ENCODE measurements at places on chromosomes 1 and 21.

DNA sequence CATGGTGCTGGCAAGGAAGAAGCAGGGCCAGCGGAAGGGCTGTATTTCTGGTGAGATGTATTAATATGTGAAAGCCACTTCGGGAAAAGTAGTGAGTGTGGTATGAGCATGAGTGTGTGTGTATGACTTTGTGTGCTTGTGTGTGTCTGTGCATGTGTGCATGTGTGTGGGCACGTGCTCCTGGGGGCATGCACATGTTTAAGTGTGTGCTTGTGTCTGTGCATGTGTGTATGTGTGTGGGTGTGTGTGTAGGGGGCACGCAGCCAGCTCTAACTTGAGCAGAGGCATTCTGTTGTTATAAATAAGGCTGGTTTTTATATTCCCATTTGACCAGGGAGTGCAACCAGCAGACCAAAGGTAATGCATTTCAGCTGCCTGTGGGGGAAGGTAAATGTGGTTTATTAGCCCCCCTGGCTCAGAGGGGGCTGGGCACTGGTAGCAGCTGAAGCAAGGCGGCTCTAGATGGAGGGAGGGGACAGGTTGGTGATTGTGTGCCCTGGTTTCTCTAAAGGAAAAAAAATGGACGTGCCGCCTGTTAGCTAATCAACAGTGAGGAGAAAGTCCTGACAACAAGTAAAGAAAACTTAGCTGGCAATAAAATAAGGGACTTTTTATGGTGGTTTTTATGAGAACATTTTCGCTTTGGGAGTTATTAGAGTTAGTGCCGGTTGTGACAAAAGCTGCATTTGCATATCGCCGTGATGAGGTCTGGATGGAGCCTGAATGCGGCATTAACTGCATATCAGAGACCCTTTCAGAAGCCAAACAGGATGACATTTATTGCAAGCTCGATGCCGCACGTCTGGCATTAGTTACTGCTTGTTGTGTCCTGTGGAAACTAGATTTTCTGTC, 180.1 kb downstream of the CAMTA1 start:
- DNase-seq, result no peak

- DNase-seq, result peak; percentile 62
These were observed 54.7 kb downstream of the MEF2D start for GRCh38 chr1:156445789-156446263.

DNA sequence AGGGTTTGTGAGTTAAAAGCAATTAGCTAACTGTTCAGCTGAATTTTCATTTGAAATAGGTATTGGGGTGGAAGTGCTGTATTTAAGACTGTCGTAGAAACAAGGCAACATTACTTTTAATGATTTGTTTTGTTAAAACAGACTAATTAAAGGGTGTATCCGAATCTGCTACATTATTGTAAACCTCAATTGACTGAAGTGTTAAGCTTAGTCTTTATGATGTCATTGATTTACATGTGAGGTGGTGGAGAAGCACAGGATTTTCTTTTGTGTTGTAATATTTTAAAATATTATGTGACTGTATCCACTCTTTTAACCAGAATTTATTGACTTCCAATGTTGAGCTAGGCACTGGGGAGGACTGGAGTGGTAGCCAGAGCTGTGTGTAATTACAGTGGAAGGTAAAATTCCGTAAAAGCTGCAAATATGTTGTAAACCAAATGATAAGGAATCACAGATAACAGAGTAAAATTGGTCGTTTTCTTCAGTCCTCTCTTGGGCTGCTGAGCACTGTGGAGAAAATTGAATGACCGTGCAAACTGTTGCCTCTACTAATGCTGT, 1.6 kb downstream of the HOOK1 start:
- DNase-seq, result no peak

GRCh38 chr1:10325521-10325920, 73.3 kb upstream of the PGD start:
- DNase-seq, result no peak

DNA sequence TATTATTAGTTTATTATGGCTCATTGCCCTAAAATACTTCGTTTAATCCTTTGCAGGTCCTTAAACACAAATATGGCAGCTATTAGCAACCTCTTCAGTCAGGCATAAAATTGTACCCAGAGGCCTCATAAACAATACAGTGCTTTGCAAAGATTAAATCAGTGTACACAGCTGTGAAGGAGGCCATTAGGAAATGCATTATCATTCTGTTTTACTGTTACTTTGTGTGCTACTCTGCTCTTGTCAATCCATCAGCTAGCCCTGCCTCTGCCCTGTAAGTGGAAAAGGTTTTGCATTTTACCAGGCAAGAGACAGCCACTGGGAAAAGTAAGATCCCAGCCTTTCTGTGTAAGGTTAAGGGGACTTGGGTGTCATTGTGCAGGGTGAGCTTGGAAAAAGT, 415.7 kb upstream of the DAB1 start:
- no peak for DNase-seq

- DNase-seq, result no peak
These were observed 78.4 kb upstream of the SLC45A1 start for GRCh38 chr1:8239306-8240023.

DNA sequence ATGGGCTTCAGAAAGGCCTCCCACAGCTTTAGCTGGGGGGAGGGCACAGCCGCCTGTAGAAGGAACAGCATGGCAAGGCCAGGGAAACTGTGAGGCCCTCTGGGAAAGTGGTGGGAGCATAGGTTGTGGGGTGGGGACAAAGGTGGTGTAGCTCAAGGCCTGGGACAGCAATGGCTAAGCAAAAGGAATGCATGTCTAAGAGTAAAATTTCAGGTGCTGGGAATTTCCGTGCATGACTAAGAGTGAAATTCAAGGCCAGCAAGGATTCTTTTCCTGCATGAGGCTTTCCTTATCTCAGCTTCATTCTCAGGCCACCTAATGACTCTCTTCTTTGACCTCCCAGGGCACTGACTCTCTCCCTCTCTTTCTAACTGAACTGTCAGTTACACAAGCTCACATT, 86.5 kb upstream of the WNT4 start:
- DNase-seq, result no peak

GRCh38 chr1:74964508-74965102, 169.6 kb upstream of the LHX8 start:
- no peak for DNase-seq

DNA sequence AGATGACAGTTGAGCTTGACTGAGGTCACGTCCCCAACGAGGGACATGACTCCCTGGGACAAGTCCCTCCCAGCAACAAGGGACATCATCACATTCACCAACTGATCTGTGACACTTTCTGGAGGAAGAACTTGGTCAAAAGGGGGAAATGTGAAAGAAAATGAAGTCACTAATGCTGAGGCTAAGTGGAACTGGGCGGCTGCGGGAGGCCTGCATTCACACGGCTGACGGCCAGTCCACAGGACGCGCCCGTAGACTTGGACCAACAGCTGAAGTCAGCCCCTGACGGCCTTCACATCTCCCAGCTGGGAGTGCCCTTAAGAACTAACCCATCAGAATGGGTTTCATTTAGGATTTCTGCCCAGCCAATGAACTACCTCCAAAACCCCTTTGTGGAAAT, 26.6 kb downstream of the POFUT2 start:
- DNase-seq, result no peak

- no peak for DNase-seq
These were observed 7.4 kb downstream of the IRF2BP2 start for GRCh38 chr1:234602334-234603220.

GRCh38 chr1:227273557-227273956, 44.7 kb downstream of the CDC42BPA start:
- DNase-seq, result no peak

DNA sequence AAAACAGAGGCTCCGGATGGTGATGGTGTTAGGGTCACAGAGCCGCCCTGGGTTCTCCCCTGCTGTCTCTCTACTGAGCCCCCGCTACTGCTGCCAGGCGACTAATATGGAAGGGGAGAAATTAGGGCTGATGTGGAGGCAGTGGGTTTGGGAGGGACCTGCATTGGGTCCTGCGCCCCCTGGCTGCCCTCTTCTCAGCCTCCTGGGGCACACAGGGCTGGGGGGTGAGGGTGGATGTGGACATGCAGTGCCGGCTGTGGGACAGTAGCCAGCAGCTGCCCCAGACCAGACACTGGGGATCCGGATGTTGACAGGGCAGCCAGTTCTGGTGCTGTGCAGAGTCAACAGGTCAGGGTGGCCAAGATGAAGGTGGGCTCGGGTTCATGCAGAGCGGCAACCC, 1.5 kb upstream of the CLCNKB start:
- no peak for DNase-seq

GRCh38 chr1:209260136-209260535, 323.4 kb upstream of the CAMK1G start:
- no peak for DNase-seq

DNA sequence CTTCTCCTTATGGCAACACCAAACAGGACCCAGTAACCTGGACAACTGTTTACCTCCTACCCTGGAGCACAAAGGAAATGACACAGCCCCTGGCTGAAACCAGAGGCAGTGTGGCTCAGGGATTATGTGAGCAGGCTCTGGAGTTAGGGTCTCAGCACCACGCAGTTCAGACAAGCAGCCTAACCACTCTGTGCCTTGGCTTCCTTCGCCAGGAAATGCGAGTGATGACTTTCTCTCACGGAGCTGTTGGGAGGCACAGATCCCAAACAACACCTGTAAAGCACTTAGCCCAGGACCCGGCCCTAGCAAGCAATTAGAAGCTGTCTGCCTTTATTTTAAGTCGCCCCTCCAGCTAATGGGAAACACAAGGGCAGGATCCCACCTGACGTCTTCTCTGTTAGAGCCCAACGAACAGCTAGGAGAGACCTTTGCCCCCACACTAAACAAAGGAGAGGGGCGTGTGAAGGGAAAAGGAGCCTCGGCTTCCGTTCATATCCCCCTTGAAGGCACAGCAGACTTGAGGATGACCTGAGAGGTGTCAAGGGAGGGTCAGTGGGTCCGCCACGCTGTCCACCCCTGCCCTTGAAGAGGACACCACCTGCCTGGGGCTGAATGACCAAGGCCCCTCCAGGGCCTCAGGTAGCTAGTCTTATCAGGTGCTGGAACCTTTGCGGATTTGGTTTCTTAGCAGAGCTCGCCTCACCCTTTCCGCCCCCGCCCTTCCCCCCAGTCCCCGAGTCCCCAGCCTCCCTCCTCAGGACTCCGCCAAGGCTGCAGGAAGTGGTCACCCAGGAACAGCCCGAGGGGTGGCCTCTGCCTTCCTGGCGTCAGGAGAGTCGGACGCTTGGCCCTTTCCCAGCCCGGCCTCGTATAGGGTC, 860 bp downstream of the TMEM63A start:
- no peak for DNase-seq

GRCh38 chr1:172517081-172517480, 15.9 kb upstream of the SUCO start:
- no peak for DNase-seq

DNA sequence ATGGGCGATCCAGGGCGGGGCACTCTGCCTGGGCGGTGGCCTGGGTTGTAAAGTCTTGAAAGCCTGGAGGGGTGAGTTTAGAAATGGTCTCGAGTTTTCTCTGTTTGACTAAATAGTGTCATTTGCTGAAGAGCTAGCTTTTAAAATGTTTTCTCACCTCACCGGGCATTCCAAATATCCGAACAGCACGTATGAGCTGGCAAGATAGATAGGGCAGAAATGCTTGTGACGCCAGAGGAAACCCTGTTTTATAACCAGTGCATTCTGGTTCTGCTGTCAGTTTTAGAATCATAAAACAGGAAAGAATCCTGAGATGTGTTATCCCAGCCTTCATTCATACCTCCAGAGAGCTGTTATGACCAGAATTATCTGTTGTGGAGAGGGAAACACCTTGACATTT, 725 bp downstream of the RTCA start:
- DNase-seq, result no peak

GRCh38 chr1:246760422-246761347, 36.5 kb downstream of the SCCPDH start:
- no peak for DNase-seq

- no peak for DNase-seq
These were observed 14.8 kb downstream of the RNF220 start for GRCh38 chr1:44419901-44420300.

DNA sequence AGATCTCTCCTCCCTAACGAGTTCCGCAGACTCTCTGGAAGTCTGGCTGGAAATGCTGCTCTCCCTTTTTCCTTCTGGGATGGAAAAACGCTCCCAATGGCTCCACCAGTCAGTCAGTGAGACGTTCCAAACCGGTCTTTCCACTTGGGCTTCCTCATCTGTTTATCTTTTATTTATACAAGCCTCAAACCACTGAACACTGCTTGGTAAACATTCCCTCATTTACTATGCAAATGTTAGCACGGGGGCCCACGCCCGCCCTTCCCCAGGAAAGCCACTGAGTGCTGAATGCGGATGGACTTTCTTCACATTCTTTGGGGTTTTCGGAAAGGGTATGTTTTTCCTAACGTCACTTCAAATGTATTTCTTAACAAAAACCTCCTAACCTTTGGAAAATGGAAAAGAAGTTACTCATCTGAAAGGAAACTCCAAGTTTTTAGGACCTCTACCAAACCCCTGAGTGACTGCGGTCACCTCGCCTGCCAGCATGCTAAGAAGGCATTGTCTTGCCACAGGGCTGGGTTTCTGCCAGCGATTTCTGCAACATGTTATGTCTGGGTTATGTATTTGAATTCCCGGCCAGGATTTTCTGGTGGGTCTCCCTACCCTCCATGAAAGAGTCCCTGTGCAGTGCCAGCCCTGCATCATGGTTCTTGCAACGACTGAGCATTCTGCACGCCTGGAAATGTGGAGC, 14.0 kb upstream of the UMODL1 start:
- peak; percentile 75 for DNase-seq

- no peak for DNase-seq
These were observed 87.5 kb downstream of the DDX20 start for GRCh38 chr1:111843177-111843576.

- no peak for DNase-seq
These were observed 165.3 kb upstream of the SYT6 start for GRCh38 chr1:114318961-114319360.

- no peak for DNase-seq
These were observed 62.8 kb upstream of the ZBTB40 start for GRCh38 chr1:22388671-22389450.

DNA sequence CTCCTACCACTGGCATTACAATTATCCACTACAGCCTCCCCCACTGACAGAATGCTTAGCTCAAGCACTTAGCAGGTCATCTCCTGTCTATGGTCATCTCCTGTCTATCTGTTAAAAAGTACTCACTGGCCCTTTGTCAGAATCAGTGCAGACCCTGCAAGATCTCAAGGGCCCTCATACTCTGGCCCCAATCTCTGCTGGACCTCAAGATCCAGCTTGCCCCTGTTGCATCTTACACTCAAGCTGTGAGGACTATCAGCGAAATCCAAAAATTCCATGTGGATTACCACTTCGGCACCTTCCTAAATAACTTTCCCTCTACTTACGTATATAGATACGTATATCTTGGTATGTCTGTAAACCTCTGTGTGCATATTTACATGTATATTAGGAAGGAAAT, 101.6 kb downstream of the VAV3 start:
- no peak for DNase-seq

All from thoracic aorta (tissue), 2 donors.